ENCODE measurements at places on chromosomes 5 and 9.

DNA sequence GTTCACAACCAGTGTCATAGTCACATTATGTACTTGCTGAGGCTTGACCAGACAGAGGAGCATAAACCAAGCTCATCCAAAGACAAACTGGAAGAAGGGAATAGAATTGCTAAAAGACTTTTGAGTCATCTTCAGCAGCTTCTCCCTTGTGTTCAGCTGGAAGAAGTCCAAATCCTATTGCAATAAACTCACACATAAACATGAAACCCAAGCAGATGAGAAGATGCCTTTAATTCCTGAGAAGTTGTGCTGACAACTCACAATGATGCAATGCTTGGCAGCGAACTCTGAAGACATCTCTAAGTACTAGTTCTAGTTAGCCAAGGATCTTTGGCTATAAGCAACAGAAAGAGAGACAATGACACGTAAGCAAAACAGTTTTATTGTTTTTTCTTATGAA is 642.1 kb downstream of the KCTD16 start:
- no peak for DNase-seq

DNA sequence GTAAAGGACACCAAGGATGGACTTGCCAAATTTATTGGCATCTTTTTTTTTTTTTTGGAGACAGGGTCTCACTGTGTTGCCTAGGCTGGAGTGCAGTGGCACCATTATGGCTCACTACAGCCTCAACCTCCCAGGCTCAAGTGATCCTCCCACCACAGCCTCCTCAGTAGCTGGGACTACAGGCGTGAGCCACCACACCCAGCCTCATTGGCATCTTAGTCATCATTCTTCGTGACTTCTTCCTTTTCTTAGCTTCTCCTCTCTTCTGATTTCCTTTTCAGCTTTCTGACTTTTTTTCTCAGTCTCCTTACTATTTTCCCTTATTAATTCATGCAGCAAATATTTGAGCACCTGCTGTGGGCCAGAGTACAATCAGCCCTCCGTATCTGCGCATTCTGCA is 6.1 kb downstream of the MAML1 start:
- DNase-seq: no peak

- no peak for DNase-seq
Measured at GRCh38 chr9:12776513-12777055, 1.8 kb downstream of the LURAP1L start.

- DNase-seq: no peak
Measured at GRCh38 chr9:5554254-5554653, 43.9 kb downstream of the PDCD1LG2 start.

GRCh38 chr9:121651008-121651294 is 483 bp upstream of the DAB2IP start:
- no peak for DNase-seq

- DNase-seq: no peak
Measured at GRCh38 chr9:110472111-110472510, 107.4 kb downstream of the SVEP1 start.

GRCh38 chr9:70679845-70680244 is 265.4 kb upstream of the KLF9 start:
- no peak for DNase-seq

GRCh38 chr5:14250084-14250695 is 107.0 kb downstream of the TRIO start:
- no peak for DNase-seq

- no peak for DNase-seq
Measured at GRCh38 chr5:34712565-34712964, 56.4 kb downstream of the RAI14 start.

DNA sequence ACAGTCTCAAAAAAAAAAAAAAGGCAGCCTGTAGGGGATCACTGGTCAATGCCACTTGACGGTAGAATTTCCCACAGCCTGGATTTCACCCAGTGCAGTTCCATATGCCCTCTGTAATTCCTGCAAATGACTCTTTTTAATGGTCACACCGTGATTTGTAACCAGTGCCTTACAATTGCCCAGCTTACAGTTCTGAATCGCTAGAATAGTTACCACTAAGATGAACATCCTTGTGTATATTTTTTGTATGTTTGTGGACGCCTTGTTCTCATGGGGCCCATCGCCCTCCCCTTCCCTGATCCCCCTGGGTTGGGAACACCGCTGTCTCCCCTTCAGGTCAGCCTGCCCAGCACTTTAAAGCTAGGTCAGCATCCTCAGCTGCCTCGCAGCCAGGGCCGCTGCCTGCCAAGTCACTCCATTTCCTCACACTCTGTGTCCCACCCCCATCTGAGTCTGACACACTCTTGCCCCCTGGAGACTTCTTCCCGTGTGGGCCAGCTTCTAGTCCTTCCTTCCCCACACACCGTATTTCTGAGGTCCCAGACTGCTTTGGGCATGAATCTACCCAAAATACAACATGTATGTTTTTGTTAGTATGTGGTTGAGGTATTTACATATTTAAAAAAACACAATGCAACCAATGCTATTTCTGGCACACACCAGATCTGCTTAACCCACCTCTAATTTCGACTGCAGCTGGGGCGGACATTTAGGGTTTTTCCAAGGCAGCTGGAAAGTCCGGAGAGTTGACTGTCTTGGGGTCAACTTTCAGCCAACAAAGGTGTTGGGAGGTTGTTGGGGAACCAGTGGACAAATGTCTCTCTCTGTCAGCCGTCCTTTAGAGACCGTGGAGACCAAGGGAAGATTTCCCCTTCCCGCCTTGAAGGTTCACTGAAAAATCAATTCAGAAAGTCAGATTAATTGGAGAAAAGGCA is 120.5 kb upstream of the NEK6 start:
- no peak for DNase-seq

DNA sequence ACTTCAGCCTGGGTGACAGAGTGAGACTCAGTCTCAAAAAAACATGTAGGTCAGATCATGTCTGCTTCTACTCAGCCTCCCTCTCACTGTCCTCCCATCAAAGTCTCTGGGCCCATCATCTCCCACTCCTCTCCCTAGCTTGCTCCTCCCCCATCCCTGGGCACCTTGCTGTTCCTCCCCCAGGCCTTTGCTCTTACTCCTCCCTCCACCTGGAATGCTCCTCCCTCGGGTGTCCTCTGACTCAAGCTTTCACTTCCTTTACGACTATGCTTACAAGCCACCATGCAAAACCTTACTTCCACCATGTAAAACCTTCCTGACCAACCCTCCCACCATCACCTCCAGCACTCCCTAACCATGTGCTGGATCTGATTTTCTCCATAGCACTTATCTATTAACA is 51.5 kb downstream of the MTMR12 start:
- no peak for DNase-seq

GRCh38 chr9:28389411-28389810 is 816.1 kb upstream of the C9orf72 start:
- DNase-seq: no peak

DNA sequence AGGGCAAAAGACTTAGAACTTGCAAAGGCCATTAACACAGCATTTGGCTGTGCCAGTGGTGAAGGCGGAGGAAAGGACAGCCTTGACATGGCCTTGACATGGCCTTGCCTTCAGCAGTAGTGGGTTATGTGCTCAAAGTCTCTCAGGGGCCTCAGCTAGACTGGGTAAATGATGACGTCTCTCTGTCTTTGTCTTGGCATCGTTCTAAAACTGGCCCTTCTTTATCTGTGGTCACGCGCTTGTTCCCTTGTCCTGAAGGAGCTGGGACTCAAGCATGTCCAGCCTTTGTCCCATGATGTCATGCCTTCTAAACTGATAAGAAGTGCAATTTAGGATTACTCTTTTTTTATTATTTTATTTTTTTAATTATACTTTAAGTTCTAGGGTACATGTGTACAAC is 88.7 kb upstream of the ATP10B start:
- DNase-seq: no peak

- DNase-seq: no peak
Measured at GRCh38 chr9:106922026-106922425, 59.1 kb downstream of the ZNF462 start.

DNA sequence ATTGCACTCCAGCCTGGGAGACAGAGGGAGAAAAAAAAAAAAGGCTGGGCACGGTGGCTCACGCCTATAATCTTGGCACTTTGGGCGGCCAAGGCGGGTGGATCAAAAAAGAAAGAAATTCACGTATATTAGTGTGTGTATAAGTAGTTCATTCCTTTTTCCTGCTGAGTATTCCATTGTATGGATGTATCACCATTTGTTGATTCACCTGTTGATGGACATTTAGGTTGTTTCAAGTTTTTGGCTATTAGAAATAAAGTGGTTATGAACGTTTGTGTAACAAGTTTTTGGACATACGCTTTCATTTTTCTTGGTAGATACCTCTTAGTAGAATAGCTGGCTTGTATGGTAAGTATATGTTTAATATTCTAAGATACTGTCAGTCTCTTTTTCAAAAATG is 28.5 kb downstream of the ZNF131 start:
- no peak for DNase-seq

DNA sequence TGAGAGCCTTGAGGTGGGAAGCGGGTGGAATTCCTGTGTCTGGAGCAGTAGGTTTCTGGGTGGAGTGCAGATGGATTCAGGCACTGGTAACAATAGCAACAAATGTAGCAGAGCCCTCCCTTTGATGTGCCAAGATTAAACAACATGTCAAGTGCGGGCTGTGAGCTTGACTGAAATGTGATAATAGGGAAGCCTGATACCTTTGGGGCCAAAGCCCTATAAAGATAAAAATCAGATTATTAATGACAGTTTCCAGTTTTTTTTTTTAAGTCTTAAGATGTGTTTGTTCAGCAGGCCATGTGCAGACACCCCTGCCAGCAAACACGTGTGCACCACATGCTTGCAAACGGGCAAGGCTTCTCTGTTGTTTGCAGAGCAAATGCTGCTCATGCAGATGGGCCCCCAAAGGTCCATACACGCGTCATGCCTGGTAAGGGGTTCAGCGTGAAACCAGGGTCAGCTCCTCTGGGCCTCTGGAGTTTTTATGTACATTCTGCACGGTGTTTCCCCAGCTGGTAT is 193.2 kb downstream of the GADD45G start:
- DNase-seq: no peak

DNA sequence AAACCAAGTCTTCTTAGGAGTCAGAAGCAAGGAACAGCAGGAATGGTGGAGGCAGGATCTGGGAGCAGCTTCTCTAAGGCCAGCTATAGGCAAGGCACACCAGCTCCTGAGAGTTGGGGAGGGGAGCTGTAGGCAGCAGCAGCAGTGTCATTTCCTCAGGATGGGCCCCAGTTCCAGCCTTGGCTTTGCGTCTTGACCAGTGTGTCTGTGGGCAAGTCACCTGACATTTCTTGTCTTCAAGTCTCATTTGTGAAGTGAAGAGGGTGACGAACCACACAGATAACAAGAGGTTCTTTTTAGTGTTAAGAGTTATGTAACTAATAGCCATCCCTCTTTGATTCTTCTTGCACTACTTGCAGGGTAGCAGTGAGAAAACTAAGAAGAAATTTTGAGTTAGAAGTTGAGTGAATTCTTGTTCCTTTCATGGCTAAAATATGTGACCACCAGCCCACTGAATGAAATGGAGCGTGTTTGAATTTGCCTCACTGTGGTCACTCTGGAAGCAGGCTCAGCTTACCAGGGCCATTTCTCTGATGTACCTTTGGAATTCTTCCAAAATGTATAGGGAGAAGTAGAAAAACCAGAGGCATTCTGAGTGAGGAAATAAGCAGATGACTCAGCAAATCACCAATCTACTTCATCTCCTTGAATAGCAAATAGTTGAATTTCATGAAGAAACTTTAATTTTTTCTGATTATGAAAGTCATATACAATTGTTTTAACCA is 42.4 kb downstream of the RHOBTB3 start:
- DNase-seq: no peak

GRCh38 chr5:128339585-128339984 is 198.5 kb downstream of the FBN2 start:
- DNase-seq: no peak

DNA sequence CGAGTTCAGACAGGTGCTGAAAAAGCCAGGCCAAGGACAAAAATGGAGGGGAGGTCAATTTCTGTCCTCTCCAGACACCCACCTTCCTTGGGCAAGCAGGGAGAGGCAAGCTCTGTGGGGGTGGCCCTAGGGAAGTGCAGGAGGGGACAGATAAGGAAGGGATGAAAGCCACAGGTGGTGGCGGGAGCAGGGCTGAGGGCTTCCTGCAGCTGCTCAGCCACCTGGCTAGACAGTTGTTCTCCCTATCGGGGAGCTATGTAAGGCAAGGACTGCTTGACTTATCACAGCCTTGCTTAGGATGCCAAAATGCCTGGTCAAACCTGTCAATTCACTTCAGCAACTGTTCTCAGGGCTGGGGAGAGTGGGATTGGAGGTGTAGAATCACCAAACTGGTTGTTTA is 266.1 kb downstream of the ZSWIM6 start:
- DNase-seq: no peak

DNA sequence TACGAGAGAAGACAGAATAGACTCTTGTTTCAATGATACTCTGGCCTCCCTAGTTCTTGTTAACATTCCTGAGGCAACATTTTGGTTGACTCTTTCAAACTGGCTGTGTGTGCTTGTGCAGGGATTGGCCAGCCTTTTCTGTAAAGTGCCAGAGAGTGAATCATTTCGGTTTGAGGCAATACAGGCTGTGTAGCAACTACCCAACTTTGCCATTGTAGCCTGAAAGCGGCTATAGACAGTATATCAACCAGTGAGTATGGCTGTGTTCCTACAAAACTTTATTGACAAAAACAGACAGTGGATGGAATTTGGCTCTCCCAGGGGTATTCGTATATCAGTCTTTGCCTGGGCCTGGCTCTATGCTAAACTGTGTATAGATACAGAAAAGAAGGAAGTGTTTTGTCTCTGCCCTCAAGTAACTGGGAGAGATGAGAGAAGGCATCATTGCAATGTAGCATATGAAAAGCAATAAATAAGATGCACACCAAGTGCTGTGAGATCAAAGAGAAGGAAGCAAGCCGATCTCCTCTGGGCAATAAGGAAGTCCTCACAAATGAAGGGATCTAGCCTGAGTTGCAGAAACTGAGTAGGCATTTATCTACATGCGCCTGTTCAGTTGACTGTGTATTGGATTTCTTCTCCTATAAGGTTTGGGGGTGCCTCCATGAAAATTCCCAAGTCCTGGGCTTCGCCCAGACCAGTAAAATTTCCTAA is 568.0 kb upstream of the KLF4 start:
- DNase-seq: no peak

- no peak for DNase-seq
Measured at GRCh38 chr5:68341006-68341405, 125.5 kb downstream of the PIK3R1 start.

GRCh38 chr5:98455665-98456064 is 317.8 kb upstream of the RGMB start:
- no peak for DNase-seq

GRCh38 chr5:128777052-128777451 is 188.2 kb upstream of the SLC27A6 start:
- DNase-seq: no peak

DNA sequence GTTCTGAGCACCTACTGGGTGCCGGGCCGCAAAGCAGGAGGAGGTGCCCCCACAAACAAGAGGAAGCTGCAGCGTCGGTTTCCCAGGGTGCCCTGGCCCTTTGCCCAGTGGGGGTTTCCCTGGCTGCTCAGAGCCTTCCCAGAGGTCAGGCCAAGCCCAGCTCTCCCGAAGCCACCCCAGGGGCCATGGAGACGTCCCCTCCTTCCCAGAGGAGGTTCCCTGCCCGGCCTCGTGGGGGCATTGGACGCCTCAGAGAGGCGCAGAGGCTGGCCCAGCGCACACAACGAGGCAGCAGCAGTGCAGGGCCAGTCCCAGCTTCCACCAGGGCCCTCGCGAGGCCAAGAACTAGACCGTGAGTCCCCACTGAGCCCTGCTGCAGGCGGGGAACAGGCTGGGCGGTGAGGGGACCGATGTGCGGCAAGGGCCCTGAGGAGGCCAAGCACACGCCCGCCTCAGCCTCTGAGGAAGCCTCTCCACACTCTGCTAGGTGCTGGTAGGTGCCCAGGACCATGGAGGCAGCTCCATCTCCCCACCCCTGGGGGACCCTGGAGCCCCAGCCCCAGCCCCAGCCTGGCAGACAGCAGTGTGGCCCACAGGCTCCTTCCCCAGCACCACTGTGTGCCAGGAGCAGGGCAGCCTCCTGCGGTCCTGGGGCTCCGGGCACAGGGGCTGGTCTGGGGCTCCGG is 7.0 kb downstream of the DIPK1B start:
- DNase-seq: no peak
